ENCODE measurements at places on chromosomes 1 and 21.
A peak's percentile ranks its signal among the peaks of the same experiment; 100 is the strongest.

DNA sequence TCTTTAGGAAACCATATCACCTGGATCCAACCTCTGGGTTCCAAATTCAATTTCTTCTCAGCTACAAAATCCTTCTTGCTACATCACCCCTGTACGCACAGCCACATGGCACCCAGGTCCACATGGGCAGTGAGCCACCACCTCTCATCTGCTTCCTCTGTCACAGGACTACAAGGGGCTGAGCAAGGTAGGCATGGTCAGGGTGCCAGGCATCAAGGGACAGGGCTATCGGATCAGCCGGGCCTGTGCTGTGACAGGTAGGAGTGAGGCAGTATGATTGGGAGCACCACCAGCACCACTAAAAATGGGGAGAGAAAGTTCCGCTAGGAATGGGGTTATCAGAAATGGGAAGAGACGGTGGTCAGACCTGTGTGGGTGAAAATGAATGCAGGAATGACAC lies 29.4 kb downstream of the S100A6 start:
- no peak for DNase-seq

- DNase-seq = no peak
These were observed 31.1 kb upstream of the MTF1 start for GRCh38 chr1:37890378-37891014.

GRCh38 chr1:91606546-91607078 lies 106.0 kb downstream of the CDC7 start:
- DNase-seq = no peak

DNA sequence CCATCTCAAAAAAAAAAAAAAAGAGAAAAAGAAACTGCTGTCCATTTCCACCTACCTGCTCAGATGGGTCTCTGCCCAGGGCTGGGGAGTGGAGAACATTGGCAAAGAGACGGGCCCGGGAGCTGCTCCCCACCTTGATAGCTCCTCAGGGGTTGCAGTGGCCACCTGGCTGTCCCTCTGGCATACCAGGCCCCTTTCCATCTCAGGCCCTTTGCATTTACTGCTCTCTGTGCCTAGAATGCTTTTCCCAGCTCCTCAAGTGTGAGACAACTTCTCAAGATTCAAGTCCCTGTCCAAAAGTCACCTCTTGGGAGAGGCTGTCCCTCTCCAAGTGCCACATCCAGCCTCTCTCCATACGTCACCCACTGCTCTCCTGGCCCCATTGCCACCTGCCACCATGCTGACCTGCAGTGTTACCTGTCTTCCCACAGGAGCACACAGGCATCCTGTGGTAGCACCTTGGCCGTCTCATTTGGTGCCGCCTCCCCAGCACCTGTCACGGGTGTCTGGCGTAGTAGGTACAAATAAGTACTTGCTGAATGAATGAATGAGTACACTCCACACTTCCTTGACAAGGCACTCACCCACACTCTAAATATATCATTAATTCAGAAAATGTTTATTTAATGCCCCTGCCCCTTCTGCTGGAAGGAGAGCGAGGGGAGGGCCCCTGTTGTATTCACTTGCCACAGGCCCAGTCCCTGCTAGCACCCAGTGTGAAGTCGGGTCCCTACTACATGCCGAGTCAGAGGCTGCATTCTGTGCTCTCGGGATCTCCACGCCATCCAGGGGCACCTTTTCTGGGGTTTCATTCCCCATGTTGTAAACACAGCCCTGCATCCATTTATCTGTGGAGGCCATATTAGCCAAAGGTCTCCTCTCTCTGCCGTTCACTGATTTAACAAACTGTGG lies 48.8 kb downstream of the DISP3 start:
- DNase-seq = no peak

DNA sequence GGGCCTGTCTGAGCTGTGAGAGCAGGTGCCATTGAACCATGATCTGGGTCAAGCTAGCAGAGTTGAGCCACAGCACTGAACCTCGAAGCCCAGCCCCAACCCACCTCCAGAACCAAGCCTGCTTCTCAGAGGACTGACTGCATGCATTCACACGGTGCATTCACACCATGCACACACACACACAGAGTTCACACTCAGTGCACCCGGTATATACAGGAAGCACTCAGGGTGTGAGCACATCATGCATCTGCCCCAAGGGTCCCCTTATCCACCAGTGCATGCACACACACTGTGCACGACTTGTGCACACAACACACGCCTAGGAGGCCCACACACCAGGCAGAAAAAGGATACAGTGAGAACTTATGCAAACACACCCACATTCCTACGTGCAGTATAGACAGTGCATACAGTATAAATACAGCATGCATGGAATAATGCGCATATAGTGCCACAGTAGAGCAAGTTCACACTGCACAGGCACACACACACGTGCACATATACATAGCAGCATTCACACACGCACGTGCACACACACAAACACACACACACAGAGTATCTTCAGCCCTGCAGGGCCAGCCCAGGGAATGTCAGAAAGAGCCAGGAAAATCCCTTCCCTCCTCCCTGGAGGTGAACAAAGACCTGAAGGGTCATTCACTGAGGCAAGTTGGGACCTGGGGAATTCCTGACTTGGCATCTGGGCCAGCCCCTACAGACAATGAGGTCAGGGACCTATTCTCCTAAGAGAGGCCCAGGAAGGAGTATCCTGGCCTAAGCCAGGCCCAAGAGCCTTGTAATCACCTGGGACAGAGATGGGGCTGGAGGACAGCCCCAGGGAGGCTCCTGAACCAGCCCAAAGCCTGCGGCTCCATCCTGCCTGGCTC lies 42.1 kb downstream of the CAMK2N1 start:
- DNase-seq = no peak

DNA sequence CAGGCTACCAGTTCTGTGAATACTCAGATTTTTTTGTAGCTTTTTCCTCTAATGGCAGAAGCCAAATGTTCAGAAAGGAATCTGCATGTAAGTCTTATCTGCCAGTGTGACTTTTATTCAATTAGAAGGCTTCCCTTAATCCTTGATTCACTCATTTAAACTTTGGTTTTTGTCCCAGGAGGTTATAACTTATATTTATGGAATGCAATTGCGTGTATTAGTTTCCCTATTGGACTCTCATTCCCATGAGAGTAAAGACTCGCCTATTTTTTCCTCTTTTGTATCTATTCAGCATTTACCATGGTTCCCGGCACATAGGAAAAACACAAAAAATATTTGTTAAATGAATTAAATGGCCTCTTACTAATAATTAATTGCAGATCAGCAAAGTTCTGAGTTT lies 3.5 kb downstream of the NTMT2 start:
- DNase-seq = no peak

DNA sequence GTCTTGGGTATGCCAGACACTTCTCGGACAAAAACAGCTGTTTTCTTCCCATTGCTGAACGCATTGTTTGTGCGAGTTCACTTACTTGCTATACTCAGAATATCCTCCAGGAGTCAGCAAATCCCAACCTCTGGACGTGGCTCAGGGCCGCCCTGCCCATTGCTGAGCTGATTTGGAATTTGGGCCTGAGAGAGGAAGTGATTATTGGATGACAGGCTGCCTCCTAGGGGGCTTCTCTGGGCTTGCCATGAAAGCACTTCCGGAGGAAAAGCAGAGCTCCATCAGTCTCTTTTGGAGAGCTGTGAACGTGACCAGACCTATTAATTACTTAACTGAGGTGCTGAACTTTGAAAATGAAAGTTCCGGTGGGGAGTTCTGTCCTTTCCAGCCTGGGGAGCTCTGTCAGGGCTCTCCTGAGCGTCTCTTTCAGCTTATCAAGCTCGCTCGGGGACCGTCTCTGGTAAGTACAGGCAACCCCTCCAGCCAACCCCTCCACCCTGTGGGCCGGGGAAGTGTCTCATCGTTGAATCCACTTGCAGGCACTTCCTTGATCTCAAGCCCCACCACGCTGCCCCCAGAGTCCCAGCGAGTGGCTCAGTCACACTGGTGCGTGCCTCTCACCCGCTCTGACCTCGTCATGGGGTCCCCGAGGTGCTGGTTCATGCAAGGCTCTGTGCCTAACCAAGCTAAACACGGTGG lies 76.9 kb downstream of the CLIC6 start:
- DNase-seq = peak; percentile 22

GRCh38 chr21:43333298-43334062 lies 93.5 kb downstream of the SIK1 start:
- no peak for DNase-seq

GRCh38 chr1:225974454-225974853 lies 24.7 kb downstream of the SDE2 start:
- no peak for DNase-seq

GRCh38 chr1:77542813-77543420 lies 139.5 kb downstream of the ZZZ3 start:
- no peak for DNase-seq

GRCh38 chr1:46179138-46180081 lies 3.1 kb upstream of the P3R3URF start:
- peak; percentile 73 for DNase-seq

GRCh38 chr1:101520302-101520701 lies 283.5 kb downstream of the S1PR1 start:
- DNase-seq = no peak

DNA sequence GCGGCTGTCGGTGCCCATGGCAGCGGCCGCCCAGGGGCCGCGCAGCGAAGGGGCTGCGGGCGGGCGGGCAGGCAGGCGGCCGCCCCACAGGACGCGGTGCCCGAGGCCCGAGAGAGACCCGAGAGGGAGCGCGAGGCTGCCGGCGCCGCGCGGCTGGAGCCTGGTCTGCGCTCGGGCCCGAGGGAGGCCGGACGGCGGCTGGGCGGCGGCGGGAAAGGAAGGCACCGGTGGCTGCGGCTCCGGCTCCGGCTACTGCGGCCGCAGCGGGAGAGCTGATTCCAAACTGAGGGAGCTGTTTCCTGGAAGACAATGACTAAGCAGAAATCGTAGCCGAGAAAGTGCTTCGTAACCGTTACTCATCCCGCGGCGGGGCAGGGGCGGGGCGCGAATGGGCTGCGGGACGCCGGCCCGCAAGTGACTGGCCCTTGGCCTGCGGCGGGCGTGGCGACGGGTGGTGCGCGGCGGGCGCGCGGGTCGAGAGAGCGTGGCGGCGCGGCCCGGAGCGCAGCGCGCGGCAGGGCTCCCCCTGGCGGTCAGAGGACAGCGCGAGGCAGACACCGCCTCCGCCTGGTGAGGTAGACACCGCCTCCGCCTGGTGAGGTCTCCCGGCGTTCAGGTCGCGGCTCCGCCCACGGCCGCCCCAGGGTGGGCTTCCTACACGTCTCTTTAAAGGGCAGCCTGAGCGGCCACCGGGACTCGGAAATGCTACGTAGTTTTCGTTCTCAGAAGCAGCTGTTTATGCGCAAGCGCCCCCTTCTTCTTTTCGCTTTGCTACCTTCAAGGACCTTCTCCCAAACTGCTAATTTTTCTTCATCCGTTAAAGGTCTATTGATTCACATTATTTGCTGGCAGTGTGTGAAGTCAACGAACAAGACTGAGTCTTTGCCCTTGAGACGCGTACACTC lies at the start of gene GCLM:
GCLM (minus strand) TSS at position 285 of the 905 bp plus-strand sequence; CDS start at position 18, 267 bp downstream.
- DNase-seq = peak; percentile 82

DNA sequence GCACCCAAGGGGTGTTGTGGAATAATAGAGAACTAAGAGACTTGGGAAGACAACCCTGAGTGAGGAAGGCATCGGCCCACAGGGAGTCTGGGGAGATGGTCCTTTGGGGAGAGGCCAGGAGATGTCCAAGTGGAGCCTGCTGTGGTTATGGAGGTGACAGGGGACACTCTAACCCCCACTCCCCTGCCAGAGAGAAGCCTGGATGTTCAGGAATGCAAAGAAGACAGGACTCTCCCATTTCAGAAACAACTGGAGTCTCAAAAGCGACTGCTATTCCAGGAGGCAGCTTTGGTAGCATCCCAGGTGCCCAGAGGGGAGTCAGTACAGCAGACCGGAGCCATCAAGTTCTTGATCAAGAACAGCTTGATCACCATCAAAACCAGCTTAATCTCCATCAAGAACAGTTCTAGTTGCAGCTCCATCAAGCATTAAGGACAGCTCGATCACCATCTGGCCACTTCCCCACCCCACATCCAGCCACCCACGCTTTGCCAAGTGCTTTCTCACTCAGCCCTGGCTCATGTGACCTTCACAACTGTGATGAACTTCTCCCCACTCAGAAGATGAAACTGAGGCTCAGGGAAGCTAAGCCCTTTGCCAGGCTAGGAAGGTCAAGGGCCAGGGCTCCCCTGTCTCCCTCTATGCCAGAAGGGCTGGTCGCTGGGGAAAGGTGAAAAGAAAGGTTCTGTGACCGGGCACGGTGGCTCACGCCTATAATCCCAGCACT lies 743 bp downstream of the CD52 start:
- no peak for DNase-seq

DNA sequence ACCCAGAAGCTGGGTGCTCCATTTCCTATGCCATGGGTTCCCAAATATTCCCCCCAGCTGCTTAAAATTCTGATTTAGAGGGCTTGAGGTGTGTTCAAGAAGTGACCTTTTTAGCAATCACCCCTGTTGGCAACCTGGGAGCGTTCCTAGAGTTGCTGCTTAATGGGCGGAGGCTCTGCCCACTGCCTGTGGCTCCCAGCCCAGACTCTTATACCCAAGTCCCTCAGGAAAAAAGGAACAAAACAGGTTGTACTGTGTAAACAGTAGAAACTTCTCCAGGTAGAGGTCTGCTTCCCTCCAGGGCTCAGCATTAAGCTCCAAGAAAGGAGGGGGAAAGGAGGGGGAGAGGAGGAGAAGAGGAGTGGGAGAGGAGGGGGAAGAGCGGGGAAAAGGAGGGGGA lies 14.6 kb upstream of the TENT5C start:
- DNase-seq = no peak

DNA sequence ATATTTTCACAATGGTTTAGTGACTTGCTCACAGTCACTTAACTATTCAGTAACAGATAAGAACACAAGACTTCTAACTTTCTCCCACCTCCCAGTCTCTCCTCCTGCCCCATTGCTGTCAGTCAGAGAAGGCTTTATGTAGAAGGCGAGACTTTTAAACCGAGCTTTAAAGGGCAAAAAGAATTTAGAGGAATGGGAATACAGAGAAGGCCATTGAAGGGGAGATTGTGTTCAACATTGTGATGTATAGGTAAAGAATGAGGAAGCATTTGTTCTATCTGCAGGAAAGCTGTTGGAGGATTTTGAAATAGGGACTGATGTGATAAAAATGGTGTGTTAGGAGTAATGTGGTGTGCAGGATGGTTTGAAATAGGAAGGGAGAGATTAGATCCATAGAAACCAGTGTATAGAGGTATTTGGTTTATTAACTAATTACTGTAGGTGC lies 7.3 kb downstream of the POU2F1 start:
- DNase-seq = no peak

- no peak for DNase-seq
These were observed 83.4 kb upstream of the BMP8A start for GRCh38 chr1:39407896-39408640.

DNA sequence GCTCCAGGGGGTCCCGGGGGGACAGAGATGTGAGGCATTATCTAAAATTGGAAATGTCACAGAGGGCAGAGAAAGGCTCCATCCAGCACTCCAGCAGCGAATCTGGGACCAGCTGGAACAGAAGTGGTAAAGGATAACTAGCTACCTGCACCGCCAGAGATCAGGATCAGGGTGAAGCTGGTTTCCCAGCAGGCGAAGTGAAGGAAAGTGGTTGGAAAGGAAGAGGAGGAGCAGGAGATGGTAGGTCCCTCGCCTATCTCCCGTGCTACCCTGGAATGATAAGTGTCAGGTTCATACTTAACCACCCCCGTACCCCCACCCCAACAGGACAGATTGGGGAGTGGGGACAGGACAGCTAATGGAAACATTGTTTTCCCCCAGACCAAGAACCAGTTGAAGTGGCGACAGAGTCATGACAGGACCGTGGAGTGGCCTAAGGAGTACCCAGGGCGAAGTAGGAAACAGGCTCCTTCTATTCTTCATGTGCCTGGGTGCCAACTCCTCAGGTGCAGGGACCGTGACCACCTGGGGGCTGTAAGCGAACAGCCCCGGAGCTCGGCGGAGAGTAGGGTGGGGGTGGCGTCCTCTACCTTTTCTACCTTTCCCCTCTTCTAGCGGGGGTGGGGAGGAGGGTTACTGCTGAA lies 717 bp downstream of the B4GALT3 start:
- no peak for DNase-seq

Data from thoracic aorta (tissue), 2 donors.